ENCODE measurements at places on chromosomes 7 and 10.
A peak's percentile ranks its signal among the peaks of the same experiment; 100 is the strongest.

- DNase-seq = no peak
Measured at GRCh38 chr7:129073204-129073603, 18.3 kb upstream of the TNPO3 start.

GRCh38 chr10:43417950-43418768 is 9.2 kb upstream of the HNRNPF start:
- no peak for DNase-seq

GRCh38 chr10:101974091-101974971 is 81.6 kb downstream of the ARMH3 start:
- peak; percentile 66 for DNase-seq

DNA sequence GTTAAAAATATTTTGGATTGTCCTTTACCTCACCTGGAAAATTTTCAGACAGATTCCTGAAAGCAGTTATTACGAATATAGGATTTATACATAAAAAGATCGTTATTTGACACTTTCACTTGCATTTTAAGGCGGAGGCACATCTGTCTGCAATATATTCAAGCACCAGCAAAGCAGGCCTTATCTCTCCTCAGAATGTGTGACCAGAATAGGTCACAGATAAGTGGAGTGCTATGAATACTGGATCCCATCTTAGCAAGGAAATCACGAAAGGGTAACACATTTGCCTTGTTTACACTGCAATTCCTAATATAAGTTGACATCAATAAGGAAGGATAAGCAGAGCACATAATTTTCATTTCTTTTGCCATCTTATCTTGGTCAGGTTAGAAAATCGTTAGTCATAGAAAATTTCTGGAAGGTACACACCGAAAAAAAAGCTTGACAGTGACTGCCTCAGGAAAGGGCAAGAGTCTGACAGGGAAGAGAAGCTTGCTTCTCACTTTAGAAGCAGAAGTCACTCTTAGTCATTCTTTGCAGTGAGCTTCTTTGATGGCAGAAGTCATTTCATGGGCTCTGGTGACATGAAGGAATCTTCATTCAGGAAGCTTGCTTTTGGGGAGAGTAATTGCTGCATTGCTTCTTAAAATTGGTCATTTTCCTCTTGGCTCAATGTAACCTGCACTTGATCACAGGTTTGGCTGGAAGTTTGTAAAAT is 98.1 kb upstream of the STK17A start:
- DNase-seq = no peak

GRCh38 chr7:40301486-40302068 is 166.8 kb downstream of the SUGCT start:
- peak; percentile 71 for DNase-seq

Data from EH (cell line).